BE2C (cell line): ENCODE measurements at places on chromosomes 1 and 21.

DNA sequence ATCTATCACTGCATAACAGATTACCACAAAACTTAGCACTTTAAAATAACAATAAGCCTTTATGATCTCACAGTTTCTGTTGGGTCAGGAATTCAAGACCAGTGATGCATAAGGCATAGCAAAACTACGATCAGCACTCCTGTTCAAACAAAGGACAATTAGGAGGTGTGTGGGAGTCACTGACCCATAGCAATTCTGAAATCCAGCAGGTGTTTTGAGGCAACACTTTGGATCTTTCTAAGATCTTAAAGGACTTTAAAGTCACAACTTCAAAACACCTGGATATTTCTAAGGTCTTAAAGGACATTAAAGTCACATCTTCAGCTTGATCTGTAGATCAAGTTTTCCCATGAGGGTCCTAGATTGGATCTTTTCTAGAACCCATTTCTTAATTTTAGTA lies 35.3 kb downstream of the AKT3 start:
- DNase-seq = no peak

- no peak for DNase-seq
These were observed 9.9 kb upstream of the QSOX1 start for GRCh38 chr1:180144659-180145357.

- no peak for DNase-seq
These were observed 5.5 kb downstream of the SLFNL1 start for GRCh38 chr1:41015897-41016470.

- DNase-seq = no peak
These were observed 15.8 kb upstream of the CCDC190 start for GRCh38 chr1:162876751-162877150.

- no peak for DNase-seq
These were observed 4.8 kb downstream of the SNIP1 start for GRCh38 chr1:37549341-37549740.

DNA sequence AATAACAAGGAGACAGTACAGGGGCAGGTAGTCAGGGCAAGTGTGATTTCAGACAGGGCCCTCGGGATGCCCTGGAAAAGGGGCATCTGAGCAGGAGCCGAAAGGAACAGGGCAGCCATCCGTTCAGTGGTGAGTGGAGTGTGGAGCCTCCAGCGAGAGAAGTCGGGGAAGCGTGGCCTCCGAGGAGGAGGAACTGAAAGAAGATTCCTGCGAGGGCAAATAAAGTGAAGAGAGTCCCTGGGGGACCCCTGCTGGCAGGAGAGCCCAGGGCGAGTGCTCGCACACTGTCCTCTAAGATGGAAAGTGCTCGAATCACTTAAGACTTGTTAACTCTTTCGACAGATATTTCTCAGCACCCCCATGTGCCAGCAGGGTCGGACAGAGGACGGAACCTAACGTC lies 3.5 kb upstream of the UTS2 start:
- peak; percentile 10 for DNase-seq

GRCh38 chr1:8525216-8525557 lies 207.3 kb downstream of the SLC45A1 start:
- no peak for DNase-seq
